ENCODE measurements at places on chromosomes 7 and 10. TPM values are rescaled to one million over a fixed set of nuclear protein-coding genes. Genes with fewer than 3 reads are reported as not detected.

GRCh38 chr10:14450041-14450491 lies 119.3 kb upstream of the FRMD4A start:
- no peak for DNase-seq

GRCh38 chr10:73296946-73297345 lies 44.5 kb upstream of the MRPS16 start:
- no peak for DNase-seq

DNA sequence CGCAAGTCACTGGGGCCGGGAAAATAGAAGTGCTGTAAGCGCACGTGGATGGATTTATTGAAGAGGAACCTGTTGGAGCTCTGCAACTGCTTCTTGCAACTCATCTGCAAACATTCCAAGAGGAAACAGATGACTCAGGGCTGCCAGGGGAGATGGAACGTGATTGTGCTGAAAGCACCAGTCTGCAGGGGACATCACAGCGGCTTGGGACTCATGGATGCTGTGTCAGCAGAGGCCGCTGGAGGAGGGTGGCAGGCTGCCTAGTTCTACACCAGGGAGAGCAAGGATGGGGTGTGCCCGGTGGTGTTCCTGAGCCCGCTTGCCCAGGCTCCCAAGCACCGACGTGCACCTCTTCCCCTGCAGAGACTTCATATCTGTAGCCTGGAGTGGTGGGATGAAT lies 515.7 kb downstream of the TCERG1L start:
- no peak for DNase-seq

- no peak for DNase-seq
These were observed 21.0 kb downstream of the SHH start for GRCh38 chr7:155791214-155791737.

DNA sequence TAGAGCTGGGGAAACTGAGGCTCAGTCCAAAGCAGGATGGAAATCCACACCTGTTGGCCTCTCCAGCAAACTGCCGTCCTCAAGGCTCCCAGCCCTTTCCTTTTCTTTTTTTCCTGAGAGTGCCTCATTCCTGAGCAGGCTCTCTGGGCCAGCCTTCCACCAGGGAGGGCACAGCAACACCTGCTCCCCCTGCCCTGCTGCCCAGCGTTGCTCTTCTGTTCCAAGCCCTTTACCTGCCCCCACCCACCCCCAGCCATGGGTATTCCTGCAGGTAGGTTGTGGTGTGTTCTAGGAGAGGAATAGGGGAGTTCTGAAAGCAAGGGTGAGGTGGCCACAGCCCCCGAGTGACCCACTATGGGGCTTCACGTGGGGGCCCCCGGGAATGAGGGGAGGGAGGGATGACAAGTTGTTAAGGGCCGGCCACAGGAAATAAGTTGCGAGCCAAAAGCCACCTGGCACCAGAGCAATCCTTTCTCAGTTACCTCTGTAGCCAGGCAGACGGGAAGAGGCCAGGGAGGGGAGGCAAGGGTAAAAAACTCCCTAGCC lies 19.3 kb downstream of the VSIR start:
- no peak for DNase-seq

GRCh38 chr7:129923709-129924108 lies 29.1 kb downstream of the UBE2H start:
- no peak for DNase-seq

DNA sequence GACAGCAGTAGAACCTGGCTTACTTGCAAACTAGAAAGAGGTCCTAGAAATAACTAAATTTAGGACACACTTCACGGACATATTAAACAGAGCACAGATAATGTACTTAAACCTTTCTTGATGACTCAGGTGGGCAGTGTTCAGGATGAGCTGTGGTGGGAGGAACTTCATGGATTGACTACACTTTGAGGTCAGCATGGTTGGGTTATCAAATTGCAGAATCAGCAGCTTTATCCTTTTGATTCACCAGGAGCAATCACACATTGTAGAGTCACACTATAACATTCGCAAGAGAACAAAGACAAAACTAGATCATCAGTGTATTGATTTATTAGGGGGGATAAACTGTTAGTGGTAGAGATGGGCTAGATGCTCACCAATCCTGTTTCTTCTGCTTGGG lies 38.6 kb upstream of the AGK start:
- DNase-seq, result no peak

DNA sequence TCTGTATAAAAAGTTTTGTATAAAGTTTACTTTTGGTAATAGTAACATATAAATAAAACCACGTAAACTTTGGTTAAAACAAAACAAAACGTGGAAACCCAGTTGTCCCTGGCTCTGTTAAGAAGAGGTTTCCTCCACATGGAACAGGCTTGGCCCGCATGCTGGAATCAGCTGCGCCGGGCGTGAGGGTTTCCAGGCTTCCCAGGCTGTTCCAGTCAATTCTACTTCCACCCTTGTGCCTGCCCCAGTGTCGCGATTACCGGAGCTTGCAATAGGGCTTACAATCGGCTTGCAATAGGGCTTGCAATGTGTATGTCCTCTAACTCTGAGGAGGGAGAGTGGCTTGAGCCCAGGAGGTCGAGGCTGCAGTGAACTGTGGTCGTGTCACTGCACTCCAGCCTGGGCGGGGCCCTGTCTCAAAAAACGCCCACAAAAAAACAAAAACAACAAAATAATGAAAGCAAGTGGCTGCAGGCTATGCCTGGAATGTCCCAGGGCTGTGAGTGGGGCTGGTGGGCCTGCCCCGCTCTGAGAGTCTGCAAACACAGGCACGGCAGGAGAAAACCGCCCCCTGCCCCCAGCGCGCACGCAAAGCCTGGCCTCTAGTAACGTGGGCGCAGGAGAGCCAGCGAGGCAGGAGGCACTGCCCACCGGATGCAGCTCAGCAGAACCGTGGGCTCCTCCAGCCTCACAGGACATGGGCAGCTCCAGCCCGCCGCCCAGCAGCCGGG lies 16.3 kb downstream of the CYP2W1 start:
- no peak for DNase-seq

GRCh38 chr10:58950618-58951017 lies 225.8 kb upstream of the PHYHIPL start:
- no peak for DNase-seq

DNA sequence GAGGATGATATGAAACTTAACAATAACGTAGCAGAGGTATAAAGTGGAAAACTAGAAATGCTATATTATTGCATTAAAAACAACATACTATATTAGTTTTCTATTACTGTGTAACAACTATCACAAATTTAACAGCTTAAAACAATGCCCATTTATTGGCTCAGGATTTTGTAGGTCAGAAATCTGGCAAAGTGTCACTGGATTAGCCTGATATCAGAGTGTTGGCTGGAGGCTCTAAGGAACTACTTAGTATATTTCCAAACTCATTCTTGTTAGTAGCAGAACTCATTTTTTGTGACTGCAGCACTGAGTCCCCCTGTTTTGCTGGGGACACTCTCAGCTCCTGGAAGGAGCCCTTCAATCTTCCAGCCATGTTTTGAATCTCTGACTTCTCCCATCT lies 306.8 kb downstream of the ETV1 start:
- no peak for DNase-seq

- DNase-seq, result no peak
These were observed 545.9 kb downstream of the SUGCT start for GRCh38 chr7:40680657-40681056.

DNA sequence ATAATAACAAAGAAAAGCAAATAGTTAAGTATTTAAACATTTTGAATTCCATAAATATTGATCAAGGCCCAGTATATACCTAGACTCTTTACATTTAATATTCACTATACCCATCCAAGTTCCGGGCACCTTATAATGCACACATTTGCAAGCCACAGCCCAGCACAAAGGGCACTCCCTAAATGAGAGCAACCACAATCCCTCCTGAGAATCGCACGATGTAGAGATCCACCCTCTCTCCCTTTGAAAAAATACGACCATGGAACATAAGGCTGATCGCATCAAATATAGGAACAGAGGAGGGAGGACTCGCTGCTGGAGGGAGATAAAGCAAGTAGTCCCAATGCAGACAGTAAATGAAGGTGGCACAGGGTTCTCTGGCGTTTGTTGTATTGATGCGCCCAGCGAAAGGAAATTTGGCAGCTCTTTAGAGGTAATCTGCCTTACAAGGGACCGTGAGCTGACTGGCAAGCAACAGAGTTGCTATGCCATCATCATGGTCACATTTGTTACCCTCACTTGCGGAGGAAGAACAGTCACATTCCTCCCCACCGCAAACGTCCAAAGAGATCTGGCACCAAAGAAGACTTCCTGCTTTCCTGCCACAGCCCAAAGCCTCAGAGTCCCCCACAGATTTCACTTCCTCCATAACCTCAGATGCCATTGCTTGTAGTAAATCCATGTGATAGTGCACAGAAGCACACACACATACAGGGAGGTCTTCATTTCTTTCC lies 16.1 kb upstream of the TAS2R40 start:
- no peak for DNase-seq

WNT8B gene
- not detected for total RNA-seq

CPVL gene
- total RNA-seq, result not detected

GPRIN2 gene
- 53.6 TPM for total RNA-seq

RBM20 gene
- 0.11 TPM for total RNA-seq

LIPM gene
- total RNA-seq, result not detected

Data from PC-9 (cell line).